NCI-H460 (cell line): ENCODE measurements at places on chromosomes 16 and 17.

DNA sequence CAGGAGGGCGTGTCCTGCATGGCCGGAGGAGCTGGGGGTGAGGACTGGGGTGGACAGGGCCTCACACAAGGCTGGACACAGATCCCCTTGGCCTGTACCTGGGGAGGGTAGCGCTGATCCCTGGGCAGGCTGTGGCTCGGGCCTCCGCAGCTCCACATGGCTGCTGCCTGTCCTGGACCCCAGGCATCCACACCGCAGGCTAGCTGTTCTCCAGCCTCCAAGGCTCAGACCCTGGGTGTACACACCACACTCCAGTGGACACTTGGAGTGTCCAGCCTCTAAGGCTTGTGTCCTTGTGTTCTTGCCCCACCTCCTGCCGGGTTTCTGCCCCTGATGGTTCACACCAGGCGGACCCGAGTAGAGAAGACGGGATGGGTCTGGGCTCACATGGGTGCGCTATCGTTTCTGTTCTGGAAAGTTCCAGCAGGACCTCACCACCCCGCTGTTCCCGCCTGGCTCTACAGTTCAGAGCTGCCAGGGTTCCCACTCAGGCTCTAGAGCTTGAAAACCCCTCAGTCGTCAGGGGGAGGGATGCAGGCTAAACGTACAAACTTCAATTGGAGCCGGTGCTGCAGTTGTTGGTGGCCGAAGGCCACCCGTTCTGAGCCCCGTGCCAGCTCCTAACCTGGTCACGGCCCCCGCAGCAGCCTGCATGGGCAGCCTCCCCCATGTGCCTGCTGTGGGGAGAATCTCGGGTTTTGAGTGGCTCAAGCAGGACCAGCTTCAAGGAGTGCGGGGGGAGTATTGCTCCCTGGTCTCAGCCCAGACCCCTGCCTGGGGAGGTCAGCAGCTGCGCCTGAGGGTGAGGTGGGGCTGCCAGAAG lies 6.6 kb upstream of the FN3KRP start:
- DNase-seq = no peak

- no peak for DNase-seq
Observed at GRCh38 chr16:68718590-68718989, 18.5 kb upstream of the CDH1 start.

GRCh38 chr17:17035920-17036523 lies 6.2 kb upstream of the MPRIP start:
- no peak for DNase-seq

DNA sequence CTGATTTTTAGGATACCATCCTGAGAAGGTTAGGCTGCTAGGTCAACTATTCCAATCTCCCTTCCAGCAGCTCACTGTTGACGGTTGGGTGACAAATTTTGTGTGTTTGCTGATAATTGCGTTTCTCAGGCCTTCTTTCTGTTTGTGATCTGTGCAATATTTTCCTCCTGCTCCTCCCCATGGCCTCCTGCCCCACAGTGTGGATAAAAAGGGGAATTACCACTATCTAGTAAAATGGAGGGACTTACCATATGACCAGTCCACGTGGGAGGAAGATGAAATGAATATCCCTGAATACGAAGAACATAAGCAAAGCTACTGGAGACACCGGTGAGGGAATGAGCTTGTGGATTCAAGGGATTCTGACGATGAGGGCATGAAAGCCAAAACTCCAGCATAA lies 9.2 kb downstream of the CHD3 start:
- DNase-seq = no peak

DNA sequence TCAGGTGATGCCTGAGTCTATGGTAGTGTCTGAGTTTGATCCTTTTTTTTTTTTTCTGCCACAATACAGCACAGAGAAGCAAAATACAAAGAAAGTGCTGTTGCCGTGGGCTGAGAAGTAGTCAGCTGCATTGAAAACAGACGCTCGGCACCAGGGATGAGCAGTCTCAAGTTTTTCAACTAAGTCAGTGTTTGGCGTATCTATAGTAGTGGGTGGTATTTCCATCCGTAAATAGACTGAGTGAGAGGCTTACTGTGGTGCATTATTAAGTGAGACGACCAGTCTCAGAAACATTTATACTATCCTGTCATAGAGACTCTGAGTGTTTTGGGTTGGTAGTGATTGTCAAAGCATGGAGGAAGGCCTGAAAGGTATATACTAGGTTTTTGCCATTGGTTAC lies 221.3 kb downstream of the SNX29 start:
- DNase-seq = no peak

- no peak for DNase-seq
Observed at GRCh38 chr16:65120831-65121721, 787 bp downstream of the CDH11 start.
